T follicular helper cell (primary cell): ENCODE measurements at places on chromosomes 3 and 15.

- no peak for DNase-seq
Measured at GRCh38 chr15:56719021-56719612, 14.2 kb downstream of the ZNF280D start.

- no peak for DNase-seq
Measured at GRCh38 chr3:31275038-31275572, 257.6 kb upstream of the STT3B start.

DNA sequence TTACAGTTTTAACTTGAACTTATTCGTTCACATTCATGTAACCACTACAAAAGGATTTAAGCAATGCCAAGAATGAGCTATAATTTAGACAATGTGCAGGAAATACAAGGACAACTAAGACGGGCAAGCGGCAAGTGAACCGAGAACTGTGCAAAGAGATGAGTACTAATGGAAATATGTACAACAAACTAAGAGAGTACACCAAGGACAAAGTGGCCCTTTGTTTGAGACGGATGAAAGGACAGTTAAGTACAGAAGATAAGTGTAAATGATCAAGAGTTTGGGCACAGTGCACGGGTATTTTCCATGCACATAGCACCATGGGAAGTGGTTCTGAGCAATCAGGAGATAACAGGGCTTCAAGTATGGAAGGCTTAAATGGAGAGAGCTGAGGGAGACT, 281.7 kb downstream of the ROBO2 start:
- DNase-seq = no peak

DNA sequence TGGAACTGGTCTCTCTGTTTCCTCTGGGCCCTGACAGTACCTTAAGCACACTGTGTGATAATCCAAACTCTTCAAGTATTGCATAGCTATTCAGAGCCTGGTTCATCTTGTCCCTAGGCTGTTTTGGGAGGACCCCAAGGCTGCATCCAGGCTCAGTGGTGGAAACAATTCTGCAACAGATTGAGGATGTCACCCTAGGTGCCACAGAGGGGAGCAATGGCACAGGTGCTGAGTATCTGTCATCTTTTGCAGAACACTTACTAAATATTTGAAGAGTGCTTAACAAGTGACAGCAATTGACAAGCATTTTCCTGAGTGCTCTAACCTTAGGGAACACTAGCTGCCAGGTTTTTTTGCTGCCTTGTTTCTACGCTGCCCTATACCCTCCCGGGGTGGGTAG, 27.8 kb downstream of the STARD5 start:
- DNase-seq = no peak

- DNase-seq = no peak
Measured at GRCh38 chr3:158471639-158472294, 99.2 kb upstream of the MLF1 start.

GRCh38 chr3:106255870-106256248, 387.0 kb upstream of the CBLB start:
- DNase-seq = no peak

GRCh38 chr3:191985691-191986090, 524.7 kb downstream of the PYDC2 start:
- DNase-seq = no peak

GRCh38 chr15:98289747-98290146, 329.2 kb downstream of the ARRDC4 start:
- DNase-seq = no peak

DNA sequence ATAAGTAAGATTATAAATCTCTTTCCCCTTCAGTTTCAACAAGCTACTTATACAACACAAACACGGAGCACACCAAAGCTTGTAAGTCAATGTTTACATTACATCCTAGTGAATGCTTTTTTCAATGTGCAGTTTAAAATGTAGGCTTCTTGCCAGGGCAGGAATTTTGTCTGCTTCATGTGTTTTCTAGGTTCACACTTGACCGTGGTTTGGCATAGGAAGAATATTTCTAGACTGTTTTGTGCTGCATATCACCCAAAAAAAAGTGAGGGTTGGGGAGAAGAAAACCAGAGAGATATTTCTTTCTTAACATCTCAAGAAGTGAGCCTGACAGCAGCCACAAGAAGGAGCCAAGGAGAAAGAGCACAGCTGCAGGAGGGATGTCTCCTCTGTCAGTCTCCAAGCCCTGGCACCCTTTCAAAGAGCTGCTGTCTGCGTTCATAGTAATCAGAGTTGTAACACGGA, 255.8 kb downstream of the MEIS2 start:
- no peak for DNase-seq

DNA sequence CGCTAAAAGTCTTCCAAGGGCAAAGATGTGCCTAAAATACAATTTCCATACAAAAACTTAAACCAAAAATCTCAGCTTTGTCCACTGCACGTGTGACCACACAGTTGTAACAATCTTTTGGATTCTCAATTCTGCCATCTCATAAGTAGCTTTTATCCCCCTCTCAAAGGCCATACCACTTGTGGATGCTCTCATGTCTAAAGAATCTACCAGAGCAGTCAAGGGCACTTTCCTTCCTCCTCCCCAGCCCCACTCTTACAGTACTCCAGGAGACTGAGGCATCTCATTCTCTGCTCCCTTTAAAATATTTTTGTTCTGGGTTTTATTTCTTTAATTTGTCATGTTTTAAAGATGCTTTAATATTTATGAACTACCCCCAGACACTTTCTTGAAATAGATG, 102.3 kb upstream of the PFN2 start:
- no peak for DNase-seq

GRCh38 chr3:13648060-13649001, 99.4 kb downstream of the FBLN2 start:
- peak; percentile 64 for DNase-seq

DNA sequence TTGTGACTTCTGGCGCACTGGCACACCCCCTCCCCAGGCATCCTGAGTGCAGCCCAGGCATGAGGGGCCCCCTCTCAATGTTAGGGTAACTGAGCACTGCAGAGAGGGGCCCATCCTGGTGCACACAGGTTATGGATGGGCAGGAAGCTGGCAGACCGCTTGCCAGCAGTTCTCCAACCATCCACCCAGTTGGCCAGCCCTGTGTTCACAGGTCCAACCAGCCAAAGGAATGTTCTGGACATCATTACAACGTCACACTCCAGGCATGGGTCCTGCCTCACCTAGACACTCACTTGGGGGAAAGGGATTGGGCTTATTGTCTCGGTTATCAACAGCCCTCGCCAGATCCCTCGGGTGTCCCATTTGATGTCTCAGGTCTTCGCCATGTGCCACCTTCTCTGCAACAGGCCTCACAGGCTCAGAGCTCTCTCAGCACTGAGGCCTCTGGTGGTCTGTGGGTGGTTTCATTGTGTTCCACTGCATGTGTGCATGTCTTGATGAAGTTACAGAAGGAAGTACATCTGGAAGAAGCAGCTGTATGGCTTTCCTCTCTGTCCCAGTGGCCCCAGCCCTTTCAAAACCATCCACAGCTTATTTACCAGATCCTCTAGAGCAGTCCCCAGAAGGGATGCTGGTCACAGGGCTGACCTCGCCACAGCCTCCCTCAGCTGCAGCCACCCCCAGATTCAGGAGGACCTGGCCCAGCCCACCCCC, 23.7 kb downstream of the ADCY5 start:
- no peak for DNase-seq
